ENCODE measurements at places on chromosomes 5 and 9. TPM values are rescaled to one million over a fixed set of nuclear protein-coding genes. Genes with fewer than 3 reads are reported as not detected.

DNA sequence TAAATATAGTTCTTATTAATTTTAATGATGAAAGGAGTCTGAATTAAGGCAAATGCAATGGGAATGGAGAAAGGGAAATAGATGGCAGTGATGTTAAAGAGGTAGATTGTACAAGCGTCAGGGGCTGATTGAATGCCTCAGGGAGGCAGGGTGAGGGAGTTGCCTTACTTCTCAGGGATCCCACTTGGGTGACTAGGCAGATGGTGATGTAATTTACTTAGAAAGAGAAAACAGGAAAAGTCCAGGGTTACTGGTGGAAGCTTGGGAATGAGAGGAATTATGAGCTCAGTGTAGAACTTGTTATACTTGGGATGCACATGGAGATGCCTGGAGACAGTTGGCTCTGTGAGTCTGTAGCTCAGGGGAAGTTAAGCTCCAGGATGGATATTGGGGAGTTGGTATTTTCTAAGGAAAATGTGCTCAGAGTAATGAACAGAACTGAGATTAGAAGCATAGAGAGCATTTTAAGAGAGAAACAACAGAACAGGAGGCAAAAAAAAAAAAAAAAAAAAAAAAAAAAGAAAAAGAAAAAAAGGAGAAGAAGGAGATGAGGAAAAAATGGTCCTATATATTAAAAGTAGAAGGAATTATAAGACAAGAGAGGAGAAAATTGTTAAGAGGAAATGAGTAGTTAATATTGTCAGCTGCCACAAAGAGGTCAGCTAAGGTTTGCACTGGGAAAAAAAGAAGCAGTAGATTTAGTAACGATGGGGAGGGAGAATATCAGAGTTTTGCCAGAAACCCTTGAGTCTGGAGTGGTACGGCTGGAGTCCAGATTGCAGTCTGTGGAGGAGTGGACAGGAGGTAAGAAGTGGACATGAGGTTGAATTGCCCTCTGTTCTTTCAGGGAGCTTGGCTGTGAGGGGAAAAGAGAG lies 88.0 kb upstream of the ELL2 start:
- DNase-seq: peak; percentile 89

DNA sequence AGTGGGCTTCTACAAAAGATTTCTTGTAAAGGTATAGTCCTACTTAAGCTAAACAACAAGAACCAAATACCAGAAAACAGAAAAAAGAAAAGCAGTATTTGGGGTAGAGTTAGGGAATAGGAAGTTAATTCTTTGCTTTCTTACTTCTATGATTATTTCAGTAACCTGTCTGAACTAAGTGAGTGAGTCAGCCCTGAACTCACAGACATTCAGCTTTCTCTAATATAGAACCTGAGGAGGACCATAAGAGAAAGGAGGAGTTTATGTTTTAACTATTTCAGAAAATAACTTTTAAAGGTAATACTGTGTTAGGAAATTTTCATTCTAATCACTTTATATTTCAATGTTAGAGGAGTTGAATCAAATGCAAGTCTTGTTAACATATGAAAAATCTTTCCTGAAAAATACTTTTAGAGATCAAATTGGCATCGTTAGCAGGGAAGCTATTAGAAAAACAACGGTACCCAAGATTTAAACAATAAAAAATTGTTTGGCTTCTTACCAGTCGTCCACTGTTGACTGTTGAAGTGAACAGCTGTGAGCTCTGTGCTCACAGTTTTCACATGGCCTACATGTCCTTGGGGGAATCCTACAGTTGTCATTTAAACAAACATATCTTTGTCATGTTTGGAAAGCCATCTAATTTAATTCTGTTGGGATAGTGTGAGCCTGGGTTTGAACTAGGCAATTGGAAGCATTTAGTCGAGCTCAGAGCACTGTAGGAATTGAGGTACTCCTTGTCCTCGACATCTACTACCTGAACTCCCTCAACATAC lies 19.9 kb upstream of the ZFAND5 start:
- peak; percentile 38 for DNase-seq

- peak; percentile 20 for DNase-seq
Observed at GRCh38 chr5:125868036-125868435, 555.2 kb upstream of the GRAMD2B start.

DNA sequence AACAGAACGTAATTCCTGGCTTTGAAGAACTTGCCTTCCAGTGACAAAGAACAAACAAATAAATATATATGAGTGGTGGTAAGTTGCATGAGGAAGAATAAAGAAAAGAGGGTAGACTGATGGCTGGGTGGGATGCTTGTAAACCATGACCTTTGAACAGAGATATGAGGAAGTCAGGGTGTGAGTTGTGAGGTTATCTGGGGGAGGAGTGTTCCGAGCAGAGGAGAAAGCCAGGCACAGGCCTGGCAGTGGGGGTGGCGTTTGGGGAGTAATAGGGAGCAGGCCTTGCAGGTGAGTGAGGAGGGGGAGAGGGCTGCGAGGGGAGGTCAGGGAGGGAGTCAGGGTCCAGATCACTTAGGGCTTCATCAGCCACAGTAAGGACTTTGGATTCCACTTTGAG lies 213.4 kb downstream of the PTTG1 start:
- no peak for DNase-seq

GRCh38 chr5:140287801-140288521 lies 14.9 kb downstream of the PFDN1 start:
- no peak for DNase-seq

- no peak for DNase-seq
Observed at GRCh38 chr5:26666371-26666770, 372.0 kb downstream of the CDH9 start.

- peak; percentile 16 for DNase-seq
Observed at GRCh38 chr5:145056800-145057199, 778.3 kb downstream of the PRELID2 start.

GRCh38 chr9:91693226-91693625 lies 256.8 kb downstream of the ROR2 start:
- DNase-seq: peak; percentile 16

GRCh38 chr5:14210729-14211128 lies 67.6 kb downstream of the TRIO start:
- DNase-seq: no peak

GRCh38 chr5:170511551-170512258 lies 7.9 kb downstream of the KCNIP1 start:
- no peak for DNase-seq

- DNase-seq: peak; percentile 66
Observed at GRCh38 chr9:33765411-33765810, 29.9 kb upstream of the PRSS3 start.

- no peak for DNase-seq
Observed at GRCh38 chr9:136840140-136840876, 2.0 kb upstream of the AJM1 start.

- DNase-seq: no peak
Observed at GRCh38 chr9:93065135-93065720, 6.7 kb downstream of the SUSD3 start.

The KCTD16 gene
- total RNA-seq: 1.1 TPM

The PAM gene
- 405 TPM for total RNA-seq

The FOXD4L5 gene
- 0.17 TPM for total RNA-seq

The SCGB3A2 gene
- not detected for total RNA-seq

The GABBR2 gene
- 0.17 TPM for total RNA-seq

The ARL14EPL gene
- total RNA-seq: not detected

The PCDHGA6 gene
- total RNA-seq: 2.1 TPM

The CNTRL gene
- total RNA-seq: 6.2 TPM

The SAXO1 gene
- under 0.01 TPM for total RNA-seq

The BTNL8 gene
- 0.35 TPM for total RNA-seq

The EPB41L4A gene
- 26.1 TPM for total RNA-seq

The FBP2 gene
- total RNA-seq: not detected

The GABRB2 gene
- total RNA-seq: not detected

The BOD1 gene
- 44.1 TPM for total RNA-seq

All from renal cortical epithelial cell (primary cell).